ENCODE measurements at places on chromosomes 5 and 9.
A peak's percentile ranks its signal among the peaks of the same experiment; 100 is the strongest.

DNA sequence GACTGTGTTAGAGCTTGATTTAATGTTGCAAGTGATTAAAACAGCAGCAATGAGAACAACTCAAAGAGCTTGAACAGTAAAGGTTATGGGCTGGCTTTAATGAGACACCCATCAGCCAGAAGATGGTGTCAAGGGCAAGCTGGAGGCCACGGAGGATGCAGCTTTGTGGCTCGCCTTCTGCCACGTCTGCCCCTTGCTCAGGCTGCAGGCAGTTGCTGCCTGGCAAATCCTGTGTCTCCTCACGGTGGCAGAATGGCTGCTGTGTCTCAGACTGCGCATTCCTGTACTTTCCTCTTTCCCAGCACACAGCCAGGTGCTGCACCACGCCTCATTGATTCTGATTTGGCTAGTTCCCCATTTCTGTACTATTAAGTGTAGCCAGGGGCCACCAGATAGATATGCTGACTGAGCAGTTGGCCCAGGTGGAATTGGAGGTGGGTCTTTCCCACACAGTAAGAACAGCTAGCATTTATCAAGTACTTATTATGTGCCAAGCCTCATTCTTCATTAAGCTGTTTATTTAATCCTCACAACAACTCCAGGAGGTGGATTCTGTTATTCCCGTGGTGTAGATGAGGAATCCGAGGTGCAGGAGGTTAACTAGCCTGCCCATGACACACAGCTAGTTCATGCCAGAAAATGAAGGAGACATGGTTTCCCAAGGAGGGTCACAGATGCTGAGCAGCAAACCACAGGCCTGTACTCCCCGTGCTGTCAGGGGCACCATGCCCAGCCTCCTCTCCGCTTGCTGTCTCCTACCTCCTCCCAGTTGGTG, 3.5 kb downstream of the NXNL2 start:
- no peak for DNase-seq

- no peak for DNase-seq
Observed at GRCh38 chr5:157166214-157167213, at the start of gene GARIN3. Gene GARIN3, minus strand, starts transcription at chr5:157166264. Its CDS starts 96 bp downstream, at chr5:157166168.

- no peak for DNase-seq
Observed at GRCh38 chr5:145848854-145849253, 13.7 kb upstream of the PRELID2 start.

- DNase-seq: peak; percentile 67
Observed at GRCh38 chr5:135543485-135544304, 7.9 kb upstream of the NEUROG1 start.

DNA sequence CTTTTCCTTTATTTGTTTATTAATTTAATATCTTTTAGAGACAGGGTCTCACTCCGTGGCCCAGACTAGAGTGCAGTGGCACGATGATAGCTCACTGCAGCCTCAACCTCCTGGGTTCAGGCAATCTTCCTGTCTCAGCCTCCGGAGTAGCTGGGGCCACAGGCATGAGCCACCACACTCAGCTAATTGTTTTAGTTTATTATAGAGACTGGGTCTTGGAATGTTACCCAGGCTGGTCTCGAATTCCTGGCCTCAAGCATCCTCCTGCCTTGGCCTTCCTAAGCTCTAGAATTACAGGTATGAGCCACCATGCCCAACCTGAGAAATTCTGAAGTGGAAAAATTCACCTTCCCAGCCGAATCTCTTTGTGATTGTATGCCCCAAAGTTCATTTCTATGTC, 139.4 kb upstream of the SLC12A2 start:
- no peak for DNase-seq

Data from right kidney (tissue), 9 donors.